ENCODE measurements at places on chromosomes 6 and 20.

GRCh38 chr6:9136141-9136822 is 700.9 kb upstream of the SLC35B3 start:
- no peak for DNase-seq

DNA sequence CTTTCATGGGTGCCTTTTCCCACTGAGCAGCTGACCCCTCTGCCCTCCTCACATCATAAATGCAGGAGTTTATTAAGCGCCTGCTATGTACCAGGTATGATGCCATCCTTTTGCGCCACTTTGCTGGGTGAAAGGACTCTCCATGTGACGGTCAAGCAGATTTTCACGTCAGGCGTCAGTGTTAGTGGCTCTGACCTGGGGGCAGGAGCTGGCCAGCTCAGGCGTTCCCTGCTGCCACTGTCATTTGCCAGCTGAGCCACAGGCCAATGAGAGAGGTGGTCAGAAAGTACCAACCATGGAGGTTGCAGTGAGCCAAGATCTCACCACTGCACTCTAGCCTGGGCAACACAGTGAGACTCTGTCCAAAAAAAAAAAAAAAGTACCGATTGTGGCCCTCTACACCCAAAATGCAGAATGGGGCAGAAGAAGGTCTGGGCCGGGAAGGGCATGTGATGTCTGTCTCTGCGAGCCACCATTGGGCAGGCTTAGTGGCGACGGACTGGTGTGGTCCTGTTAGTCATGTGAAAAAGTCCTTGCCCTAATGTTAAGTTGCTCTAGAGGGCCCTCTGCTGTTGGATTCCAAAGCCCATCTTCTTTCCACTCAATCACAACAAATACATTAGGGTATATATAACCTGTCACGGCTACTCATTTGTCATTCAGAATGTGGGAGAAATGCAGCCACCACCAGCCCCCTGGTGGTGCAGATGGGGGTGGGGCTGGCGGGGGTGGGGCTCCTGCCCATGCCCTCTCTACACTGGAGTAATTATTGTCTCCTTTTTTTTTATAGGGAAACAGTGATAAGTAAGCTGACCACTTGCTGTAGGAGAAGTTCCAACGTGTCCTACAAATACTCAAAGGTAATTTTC is 18.4 kb upstream of the SLC22A1 start:
- no peak for DNase-seq

GRCh38 chr6:169171951-169172350 is 81.7 kb downstream of the THBS2 start:
- no peak for DNase-seq

DNA sequence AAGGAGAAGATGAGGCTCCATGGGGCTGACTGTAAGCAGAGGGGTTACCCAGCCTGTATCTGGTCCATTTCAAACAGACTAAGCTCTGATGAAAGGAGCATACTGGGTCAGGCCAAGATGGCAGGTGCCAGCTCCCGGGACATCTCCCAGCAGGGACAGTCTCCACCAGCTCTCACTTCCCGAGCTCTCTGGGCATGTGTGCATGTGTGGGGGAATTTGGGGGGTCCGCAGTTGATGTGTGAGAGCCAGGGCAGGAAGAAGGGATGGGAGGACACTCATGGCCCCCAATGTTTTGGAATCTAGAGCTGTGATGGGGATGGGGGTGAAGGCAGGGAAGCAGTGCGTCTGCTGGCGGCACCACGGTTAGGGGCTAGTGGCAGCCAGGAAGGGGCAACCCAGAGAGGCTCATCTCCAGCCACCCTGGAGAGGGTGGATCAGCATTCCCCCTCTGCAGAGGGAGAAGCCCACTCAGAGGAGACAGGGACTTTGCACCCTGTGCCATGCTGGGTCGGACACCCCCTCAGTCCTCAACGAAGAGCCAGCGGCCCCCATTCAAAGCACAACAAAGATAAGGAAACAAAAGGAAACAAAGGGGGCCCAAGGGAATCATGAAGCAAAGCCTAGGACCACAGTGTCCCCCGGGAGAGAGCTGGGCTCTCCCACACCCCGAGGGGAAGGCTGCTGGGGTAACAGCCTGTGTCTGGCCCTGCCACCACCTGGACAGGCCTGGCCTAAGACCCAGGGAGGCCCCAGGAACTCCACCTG is 52.4 kb downstream of the DSTN start:
- DNase-seq: peak; percentile 13

GRCh38 chr6:109874621-109875020 is 103.5 kb upstream of the GPR6 start:
- no peak for DNase-seq

GRCh38 chr6:28353981-28354676 is 4.4 kb downstream of the ZKSCAN3 start:
- DNase-seq: no peak

- DNase-seq: no peak
Observed at GRCh38 chr6:4084444-4085331, 5.8 kb upstream of the FAM217A start.

DNA sequence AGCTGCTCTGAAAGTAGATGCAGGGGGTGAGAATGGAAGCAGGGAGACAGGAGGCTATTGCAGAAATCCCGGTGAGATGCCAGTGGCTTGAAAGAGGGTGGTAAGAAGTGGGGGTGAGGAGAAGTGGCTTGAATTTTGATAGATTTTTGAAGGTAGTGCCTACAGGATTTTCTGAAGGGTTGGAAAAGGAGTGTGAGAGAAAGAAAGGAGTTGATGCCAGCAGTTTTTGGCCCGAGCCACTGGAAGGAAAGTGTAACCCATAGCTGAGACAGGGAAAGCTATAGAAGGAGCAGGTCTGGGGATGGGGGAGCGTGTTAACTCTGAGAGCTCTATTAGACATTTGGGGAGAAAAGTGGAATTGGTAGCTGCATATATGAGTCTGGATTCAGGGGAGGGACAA is 9.7 kb downstream of the ARMC12 start:
- no peak for DNase-seq

- DNase-seq: no peak
Observed at GRCh38 chr6:109944448-109944847, 33.7 kb upstream of the GPR6 start.

DNA sequence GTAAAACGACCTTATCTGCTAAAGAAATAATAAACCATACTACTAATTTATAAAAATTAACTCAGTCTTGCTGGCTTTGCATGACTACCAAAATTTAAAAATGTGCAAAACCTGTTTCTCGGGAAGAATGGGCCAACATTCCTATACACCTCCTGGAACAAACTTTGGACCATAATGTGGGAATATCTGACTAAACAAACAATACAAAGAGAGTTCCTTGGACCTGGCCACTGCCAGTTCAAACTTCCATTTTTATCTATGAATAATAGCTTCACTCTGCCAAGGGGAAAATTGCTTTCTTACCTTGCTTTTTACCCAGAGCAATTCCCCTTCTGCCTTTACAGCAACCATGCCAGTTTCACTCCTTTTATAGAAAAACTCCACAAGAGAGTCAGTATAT is 38.7 kb upstream of the POU5F1 start:
- no peak for DNase-seq

DNA sequence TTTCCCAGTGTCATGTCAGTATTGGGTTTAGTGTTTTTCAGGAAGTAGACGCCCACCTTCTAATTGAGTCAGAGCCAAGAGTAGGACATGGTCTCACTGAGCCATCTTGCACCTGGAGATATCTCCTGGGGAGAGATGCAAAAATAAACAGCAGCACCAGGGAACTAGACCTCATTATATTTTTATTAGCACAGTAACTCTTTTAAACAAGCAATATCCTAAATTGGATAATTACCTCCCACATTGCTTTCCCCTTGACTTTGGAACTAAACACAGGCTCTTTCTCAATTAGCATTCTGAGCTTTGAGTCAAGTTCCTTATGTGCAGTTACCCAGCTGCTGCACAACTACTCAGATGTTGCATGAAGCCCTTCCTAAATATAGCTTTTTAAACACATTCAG is 175.4 kb downstream of the IBTK start:
- no peak for DNase-seq

DNA sequence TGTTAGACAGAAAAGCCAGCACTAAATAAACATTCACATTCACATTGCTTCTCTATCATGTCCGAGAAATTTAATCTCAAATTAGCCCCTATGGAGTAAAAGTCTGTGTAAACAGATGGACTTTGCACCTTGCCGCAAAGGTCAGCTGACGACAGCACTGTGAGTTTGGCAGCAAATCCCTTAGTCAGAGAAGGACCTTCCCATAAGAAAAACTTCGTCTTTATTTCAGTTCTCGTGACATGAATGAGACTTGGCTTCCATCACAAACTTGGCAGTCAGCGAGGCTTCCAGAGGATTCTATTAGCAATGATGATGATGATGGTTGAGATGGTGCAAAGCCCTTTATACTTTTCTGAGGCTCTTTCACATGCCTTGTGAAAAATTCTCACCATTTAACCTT is 133.7 kb upstream of the IFNGR1 start:
- no peak for DNase-seq

DNA sequence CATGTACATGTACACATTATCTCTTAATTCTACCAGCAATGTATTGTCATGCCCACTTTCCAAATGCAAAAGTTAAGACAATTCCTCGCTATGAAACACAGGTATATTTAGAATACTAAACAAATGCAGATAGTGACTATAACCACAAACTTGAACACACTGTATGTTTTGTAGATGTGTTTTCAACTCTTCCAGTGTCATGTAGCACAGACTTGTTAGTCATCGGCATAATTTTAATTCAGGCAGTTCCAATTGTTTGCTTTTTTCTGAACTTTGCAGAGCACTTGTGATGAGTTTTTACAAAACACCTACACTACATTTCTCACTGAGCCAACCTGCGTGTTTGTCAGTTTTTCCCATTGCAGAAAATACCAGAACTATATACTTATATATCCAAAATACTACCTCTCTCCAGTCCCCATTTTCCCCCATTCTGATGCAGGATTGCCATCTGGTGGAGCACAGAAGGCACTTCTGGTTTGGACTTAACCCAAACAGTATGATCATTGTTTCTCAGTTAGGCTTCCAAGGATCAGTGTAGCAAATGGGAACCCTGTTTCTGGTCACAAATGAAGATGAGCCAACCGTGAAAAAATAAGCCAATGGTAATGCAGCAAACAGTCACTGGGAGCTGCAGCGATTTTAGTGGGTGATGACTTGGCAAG is 143.4 kb downstream of the ADGRB3 start:
- DNase-seq: no peak

GRCh38 chr6:44561060-44561623 is 173.6 kb downstream of the CDC5L start:
- no peak for DNase-seq

- DNase-seq: no peak
Observed at GRCh38 chr20:4252005-4252404, 236.6 kb upstream of the RNF24 start.

- no peak for DNase-seq
Observed at GRCh38 chr6:13304580-13305260, 23.6 kb downstream of the TBC1D7 start.

DNA sequence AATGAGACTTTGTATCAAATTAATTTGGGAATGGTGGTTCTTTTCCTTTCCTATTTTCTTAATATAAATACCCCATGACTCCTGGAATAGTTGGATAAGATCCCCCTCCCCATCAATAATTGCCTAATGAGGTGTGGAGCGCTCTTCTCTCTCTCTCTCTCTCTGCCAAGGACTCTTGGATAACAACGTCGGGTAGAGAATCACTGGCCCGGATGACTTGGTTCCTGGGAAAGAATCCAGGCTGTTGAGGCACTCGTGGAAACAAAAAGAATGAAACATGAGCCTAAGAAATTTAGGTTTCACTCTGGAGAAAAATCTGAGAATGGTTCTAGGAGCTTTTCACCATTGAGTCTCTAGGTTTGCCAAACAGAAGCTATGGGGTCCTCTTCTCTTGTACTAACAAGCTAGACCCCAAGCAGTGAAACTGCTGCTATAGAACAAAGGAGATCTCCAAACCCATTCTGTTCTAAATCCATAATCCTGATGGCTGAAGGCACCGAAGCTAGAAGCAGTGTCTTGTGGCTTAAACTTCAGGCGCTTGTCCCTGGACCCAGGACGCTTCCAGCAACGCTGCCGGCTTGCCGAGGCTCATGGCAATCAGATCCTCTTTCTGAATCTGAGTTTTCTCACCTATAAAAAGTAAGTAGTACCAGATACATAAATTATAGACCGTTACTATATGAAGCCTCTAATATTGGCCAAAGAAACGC is 241.6 kb upstream of the BTBD3 start:
- no peak for DNase-seq

DNA sequence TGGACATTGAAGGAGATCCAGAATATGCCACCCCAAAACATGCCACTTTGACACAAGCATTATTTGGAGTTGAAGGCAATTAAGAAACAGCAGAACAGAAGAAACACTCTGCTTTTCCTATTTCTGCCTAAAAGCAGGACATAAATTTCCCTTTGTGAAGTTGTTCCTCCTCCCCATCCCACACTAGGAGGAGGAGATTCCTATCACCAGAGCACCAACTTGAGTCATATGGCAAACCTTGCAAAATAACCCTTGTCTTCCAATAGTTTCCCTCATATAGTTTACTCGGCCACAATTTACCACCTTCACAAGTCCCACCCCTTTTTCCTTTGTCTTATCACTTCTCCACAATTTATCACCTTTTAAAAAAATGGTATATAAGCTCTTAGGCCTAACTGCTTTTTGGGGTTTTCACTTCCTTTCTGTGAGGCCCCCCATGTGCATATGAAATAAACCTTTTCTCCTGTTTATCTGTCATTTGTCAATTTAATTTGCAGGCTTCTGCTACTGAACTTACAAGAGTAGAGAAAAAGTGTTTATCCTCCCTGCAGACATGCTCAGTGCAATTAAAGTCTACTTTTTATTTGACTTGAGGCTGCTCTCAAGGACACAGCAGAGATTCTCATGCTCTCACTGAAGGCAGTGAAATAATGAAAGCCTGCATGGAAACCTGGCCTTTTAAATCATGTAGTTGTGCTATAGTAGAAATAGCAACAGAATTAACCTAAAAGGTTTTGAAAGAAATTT is 2.8 kb upstream of the RAB23 start:
- no peak for DNase-seq

GRCh38 chr6:134848076-134848475 is 101.8 kb downstream of the ALDH8A1 start:
- no peak for DNase-seq

- no peak for DNase-seq
Observed at GRCh38 chr6:89139509-89140346, 6.1 kb upstream of the PM20D2 start.

DNA sequence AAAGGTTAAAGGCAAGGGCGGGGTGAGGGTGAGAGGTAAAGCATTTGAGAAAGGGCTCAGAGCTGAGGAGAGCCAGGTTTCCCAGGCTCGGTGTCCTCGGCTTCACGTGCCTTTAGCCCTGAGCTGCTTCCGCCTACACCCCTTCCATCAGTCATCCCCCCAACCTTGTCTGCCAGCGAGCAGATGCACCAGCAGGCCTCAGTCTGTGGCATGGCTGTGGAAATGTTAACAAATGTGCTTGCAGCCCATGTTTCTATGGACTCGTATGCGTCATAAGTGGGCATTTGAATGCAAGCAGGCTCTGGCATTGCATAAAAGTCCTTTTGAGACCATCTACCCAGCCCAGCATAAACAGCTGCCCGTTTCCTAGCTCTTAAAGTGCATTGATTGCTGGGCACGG is 88.8 kb downstream of the SYNJ2 start:
- DNase-seq: no peak

- no peak for DNase-seq
Observed at GRCh38 chr6:11013721-11014070, 30.4 kb downstream of the ELOVL2 start.

- no peak for DNase-seq
Observed at GRCh38 chr6:72653026-72653425, 31.2 kb downstream of the KCNQ5 start.

GRCh38 chr6:114007516-114007915 is 36.6 kb upstream of the HDAC2 start:
- no peak for DNase-seq
